CD4-positive, CD25-positive, alpha-beta regulatory T cell (primary cell): ENCODE measurements at places on chromosomes 2 and 18. TPM values are rescaled to one million over a fixed set of nuclear protein-coding genes. Genes with fewer than 3 reads are reported as not detected.

RGPD6 gene
- total RNA-seq = 110 TPM

GNAL gene
- 0.76 TPM for total RNA-seq

TXNL1 gene
- 39.9 TPM for total RNA-seq

GRCh38 chr2:47014564-47015051 lies 99.0 kb upstream of the MCFD2 start:
- no peak overlapping the region for H3K4me3 ChIP-seq
- no peak overlapping the region for H3K27ac ChIP-seq
- no peaks in the 10 kb centered on the region for H3K4me1 ChIP-seq
- peaks cover 72% of the 10 kb centered on the region for H3K36me3 ChIP-seq
- H3K27me3 ChIP-seq = no peaks in the 10 kb centered on the region

DNA sequence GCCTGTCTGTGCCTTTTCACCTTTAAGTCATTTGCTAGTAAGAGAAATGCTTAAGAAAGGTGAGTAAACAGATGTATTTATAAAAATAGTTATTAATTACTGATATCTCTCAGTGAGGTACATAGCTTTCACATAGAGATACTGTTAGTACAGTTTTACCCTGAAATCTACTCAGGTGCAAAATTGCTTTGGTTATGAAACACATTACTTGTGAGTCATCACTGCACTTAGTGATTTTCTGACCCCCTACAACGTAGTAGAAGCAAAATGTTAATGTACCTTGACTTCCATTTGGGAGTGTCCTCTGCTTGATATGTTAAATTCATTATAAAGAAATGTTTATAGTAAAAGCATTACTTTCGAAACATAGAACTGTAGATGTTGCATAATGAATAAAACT lies 6.5 kb downstream of the GLS start:
- peaks cover 86% of the 10 kb centered on the region for H3K4me1 ChIP-seq
- peak; percentile 33 for DNase-seq
- peak overlapping the region; percentile 77 for H3K4me3 ChIP-seq
- H3K36me3 ChIP-seq = peaks cover 14% of the 10 kb centered on the region
- H3K27ac ChIP-seq = peak overlapping the region; percentile 65
- H3K27me3 ChIP-seq = no peaks in the 10 kb centered on the region

GPR75 gene
- 5.1 TPM for total RNA-seq

DNA sequence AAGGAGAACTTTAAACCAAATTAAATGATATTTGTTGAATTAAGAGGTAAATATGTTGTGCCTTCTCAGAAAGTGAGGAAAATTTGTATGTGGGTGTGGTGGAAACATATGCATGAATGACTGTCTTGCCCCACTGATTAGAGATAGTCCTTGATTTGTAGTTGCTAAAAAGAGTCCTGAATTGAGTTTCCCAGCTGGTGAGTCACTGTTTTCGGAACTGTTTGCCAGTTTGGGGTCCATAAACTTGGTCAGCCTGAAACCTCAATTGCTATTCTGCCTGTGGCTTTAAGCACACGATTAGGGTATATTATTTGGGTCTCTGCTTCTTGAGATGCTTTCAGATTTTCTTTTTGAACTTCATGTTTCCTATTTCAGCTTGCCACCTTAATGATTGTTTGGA lies 53.3 kb downstream of the PIKFYVE start:
- H3K4me3 ChIP-seq = no peak overlapping the region
- no peaks in the 10 kb centered on the region for H3K4me1 ChIP-seq
- DNase-seq = no peak
- no peaks in the 10 kb centered on the region for H3K27me3 ChIP-seq
- peaks cover 65% of the 10 kb centered on the region for H3K36me3 ChIP-seq

- no peak for DNase-seq
- no peaks in the 10 kb centered on the region for H3K36me3 ChIP-seq
- no peak overlapping the region for H3K4me3 ChIP-seq
- H3K4me1 ChIP-seq = no peaks in the 10 kb centered on the region
- peaks cover 3% of the 10 kb centered on the region for H3K27me3 ChIP-seq
Measured at GRCh38 chr18:45081566-45082181, 401.0 kb downstream of the SETBP1 start.

- no peak for DNase-seq
- no peak overlapping the region for H3K4me3 ChIP-seq
- H3K4me1 ChIP-seq = no peaks in the 10 kb centered on the region
- H3K27me3 ChIP-seq = peaks cover 1% of the 10 kb centered on the region
- no peaks in the 10 kb centered on the region for H3K36me3 ChIP-seq
Measured at GRCh38 chr2:144645083-144645778, 125.3 kb upstream of the ZEB2 start.

SIX3 gene
- total RNA-seq = not detected

- no peak for DNase-seq
- no peaks in the 10 kb centered on the region for H3K4me1 ChIP-seq
- H3K4me3 ChIP-seq = no peak overlapping the region
- no peaks in the 10 kb centered on the region for H3K36me3 ChIP-seq
Measured at GRCh38 chr2:103396152-103396551, 634.3 kb downstream of the TMEM182 start.

CXCR1 gene
- total RNA-seq = not detected

DNA sequence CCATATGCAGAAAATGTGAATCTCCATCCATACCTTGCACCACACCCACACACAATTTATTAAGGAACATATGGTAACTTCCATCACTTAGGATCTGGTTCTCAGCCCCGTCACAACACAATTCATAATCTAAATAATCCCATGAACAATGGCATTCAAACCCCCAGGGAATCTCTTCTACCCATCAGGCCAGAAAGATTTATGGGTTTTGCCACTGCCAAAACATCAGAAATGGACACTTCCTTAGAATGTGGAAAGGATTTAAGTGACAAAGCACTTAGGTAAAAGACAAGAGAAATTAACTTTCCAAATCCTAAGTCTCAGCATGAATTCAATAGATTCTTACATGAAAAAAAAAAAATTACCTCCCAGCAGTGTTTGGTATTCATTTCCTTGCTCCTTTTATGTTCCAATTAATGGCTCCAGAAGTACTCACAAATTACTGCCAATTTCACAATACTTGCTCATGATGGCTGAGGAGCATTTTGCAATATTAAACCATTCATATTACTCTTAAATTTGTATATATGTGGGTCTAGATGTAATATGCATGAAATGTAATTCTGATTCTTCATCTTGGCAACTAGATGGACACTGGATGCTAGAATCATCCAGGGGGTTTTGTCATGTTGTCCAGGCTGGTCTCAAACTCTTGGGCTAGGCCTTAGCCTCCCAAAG lies 56.5 kb upstream of the TMEM247 start:
- H3K4me3 ChIP-seq = no peak overlapping the region
- no peaks in the 10 kb centered on the region for H3K36me3 ChIP-seq
- no peak overlapping the region for H3K27ac ChIP-seq
- no peak for DNase-seq
- no peaks in the 10 kb centered on the region for H3K27me3 ChIP-seq
- H3K4me1 ChIP-seq = no peaks in the 10 kb centered on the region

SUCLG1 gene
- total RNA-seq = 47.4 TPM

GRCh38 chr18:35494251-35495220 lies 3.2 kb downstream of the INO80C start:
- no peaks in the 10 kb centered on the region for H3K27me3 ChIP-seq
- peaks cover 9% of the 10 kb centered on the region for H3K4me1 ChIP-seq
- no peak overlapping the region for H3K27ac ChIP-seq
- H3K36me3 ChIP-seq = no peaks in the 10 kb centered on the region
- no peak overlapping the region for H3K4me3 ChIP-seq

GPR155 gene
- 42.7 TPM for total RNA-seq

CYP1B1 gene
- not detected for total RNA-seq

GRCh38 chr2:197604117-197604860 lies 71.1 kb downstream of the RFTN2 start:
- H3K4me1 ChIP-seq = peaks cover 2% of the 10 kb centered on the region
- H3K4me3 ChIP-seq = no peak overlapping the region
- H3K36me3 ChIP-seq = no peaks in the 10 kb centered on the region
- no peak for DNase-seq
- peaks cover 2% of the 10 kb centered on the region for H3K27me3 ChIP-seq
- H3K27ac ChIP-seq = no peak overlapping the region

DNA sequence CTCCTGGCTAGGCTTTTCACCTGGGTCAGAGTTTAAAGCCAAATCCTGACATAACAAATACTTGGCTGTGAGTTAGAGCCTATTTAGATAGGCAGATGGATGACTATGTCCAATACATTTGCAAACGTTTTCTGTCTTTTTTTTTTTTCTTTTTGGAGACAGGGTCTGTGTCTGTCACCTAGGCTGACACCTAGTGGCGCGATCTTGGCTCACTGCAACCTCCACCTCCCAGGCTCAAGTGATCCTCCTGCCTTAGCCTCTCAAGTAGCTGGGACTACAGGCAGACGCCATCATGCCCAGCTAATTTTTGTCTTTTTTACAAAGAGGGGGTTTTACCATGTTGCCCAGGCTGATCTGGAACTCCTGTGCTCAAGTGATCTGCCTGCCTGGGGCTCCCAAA lies 124.8 kb downstream of the DYM start:
- H3K27me3 ChIP-seq = no peaks in the 10 kb centered on the region
- H3K4me1 ChIP-seq = no peaks in the 10 kb centered on the region
- H3K27ac ChIP-seq = no peak overlapping the region
- H3K4me3 ChIP-seq = no peak overlapping the region
- DNase-seq = no peak

GRCh38 chr18:23671564-23671963 lies 8.9 kb upstream of the ANKRD29 start:
- no peak overlapping the region for H3K4me3 ChIP-seq
- no peaks in the 10 kb centered on the region for H3K36me3 ChIP-seq

DNA sequence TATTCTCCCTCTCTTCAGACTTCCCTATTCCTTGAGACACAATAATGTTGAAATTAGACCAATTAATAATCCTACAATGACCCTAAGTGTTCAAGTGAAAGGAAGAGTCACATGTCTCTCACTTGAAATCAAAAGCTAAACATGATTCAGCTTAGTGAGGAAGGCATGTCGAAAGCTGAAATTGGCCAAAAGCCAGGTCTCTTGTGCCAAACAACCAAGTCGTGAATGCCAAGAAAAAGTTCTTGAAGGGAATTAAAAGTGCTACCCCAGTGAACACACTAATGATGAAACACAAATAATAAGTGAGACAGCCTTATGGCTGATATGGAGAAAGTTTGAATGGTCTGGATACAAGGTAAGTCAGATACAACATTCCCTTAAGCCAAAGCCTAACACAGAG lies 115.4 kb downstream of the PXDN start:
- no peak overlapping the region for H3K27ac ChIP-seq
- no peaks in the 10 kb centered on the region for H3K4me1 ChIP-seq
- no peak overlapping the region for H3K4me3 ChIP-seq
- no peaks in the 10 kb centered on the region for H3K36me3 ChIP-seq

DNA sequence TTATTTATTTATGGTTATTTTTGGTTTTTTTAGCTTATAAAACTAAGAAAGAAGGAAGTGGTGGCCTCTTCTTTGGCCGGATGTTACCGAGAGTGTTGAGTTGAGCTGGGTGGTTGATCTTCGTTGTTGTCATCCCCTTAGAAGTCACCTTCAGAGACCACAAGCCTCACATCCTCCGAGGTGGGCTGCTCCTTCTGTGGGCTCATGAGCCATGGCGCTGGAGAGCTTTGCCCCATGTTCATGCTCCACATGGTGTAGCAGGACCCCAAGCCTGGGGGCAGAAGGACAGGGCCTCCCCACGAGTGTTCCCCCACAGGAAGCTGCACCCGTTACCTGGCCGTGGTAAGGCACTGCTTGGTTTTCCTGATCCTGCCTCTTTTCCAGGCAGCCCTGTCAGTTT lies 23.4 kb downstream of the SNTG2 start:
- no peak for DNase-seq
- no peak overlapping the region for H3K4me3 ChIP-seq
- H3K36me3 ChIP-seq = no peaks in the 10 kb centered on the region
- H3K4me1 ChIP-seq = no peaks in the 10 kb centered on the region
- H3K27ac ChIP-seq = no peak overlapping the region
